ENCODE measurements at places on chromosomes 13 and 19.

DNA sequence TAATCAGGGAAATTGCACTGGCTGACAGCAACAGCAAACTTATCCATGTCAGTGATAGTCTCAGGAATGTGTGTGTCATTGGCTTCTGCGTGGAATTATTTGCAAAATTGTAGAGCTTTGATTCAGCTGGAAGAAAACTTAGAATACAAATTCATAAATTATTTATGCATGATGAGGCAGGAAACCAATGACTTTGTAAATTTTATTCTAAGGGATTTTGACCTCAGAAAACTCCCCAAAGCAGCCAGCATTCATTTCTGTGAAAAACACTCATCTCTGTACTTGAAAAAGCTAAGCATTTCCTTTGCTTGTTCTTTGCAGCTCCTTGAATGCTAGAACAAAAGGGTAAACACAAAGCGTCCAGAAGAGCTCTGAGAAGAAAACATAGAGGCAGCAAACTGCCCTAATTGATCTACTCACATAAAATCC, 162.4 kb downstream of the DCT start:
- DNase-seq, result no peak

GRCh38 chr13:43473437-43473836, 313.3 kb downstream of the ENOX1 start:
- DNase-seq, result no peak

GRCh38 chr13:95676105-95676761, 706 bp upstream of the DNAJC3 start:
- DNase-seq, result peak; percentile 52

DNA sequence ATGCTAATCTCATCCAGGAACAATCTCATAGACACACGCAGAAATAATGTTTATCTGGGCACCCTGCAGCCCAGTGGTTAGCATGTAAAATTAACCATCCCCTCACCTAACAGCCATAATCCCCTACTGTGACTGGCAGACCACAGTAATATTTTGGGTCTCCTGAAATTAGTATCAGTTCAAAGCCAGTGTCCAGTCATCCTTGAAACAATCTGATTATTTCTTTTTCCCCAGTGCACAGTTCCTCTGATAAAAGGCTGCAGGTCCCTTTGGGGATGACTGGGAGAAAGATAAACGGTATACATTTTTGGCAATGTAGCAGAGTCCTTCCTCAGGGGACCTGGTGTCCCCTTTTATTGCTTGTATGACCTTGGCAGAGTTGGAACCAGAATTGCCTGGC, 50.4 kb upstream of the CYSLTR2 start:
- no peak for DNase-seq

DNA sequence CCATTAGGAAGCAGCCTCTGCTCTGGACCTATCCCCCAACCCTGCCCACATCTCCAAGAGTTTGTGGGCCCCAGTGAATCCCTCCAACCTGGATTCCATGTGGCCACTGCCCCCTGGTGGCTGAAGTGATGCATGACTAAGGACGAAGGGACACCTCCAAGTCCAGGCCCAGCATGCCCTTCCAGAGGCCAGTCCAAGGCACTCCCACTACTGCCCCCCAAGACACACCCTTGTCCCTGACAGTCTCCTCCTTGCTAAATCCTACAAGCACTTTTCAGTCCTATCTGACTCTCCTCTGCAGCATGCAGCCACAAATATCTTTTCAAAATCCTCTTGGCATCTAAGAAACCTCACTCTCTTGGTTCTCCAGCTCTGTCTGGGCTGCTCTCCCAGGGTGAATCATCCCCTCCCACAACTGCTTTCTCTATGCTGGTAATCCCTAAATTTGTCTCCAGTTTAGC, 33.0 kb downstream of the DEDD2 start:
- peak; percentile 46 for DNase-seq

DNA sequence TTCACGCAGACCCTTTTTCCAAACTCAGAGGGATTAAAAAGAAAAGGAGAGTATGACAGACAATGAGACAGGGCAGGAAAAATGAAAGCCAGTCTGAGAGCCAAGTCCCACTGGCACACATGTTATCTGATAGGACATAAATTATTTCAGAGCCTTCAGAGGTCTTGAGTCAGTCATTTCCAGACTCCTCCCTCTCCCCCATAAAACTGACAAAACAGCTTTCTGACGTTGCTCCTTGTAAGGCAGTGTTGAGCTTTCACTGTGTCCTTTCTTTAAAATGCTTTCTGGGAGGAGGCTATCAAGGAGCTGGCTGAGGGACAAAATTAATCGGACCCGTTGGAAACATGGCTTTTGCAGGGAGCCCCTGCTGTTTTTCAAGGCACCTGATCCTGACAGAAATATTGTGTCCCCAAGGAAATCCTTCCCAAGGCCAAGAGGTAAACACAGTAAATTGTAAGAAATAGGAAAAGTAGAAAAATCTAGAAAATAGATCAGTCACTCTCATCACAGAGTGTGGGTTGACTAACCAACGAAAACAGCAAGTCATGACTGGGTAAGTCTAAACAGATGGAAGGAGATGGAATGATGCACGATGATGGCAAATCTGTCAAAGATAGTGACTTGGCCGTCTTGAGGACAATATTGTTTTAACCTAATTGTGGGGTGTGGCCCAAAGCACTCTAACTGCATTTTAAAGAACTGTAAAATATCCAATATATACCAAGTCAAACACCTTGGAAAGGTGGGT, 89.7 kb downstream of the DCT start:
- no peak for DNase-seq

- no peak for DNase-seq
Measured at GRCh38 chr13:106494936-106495335, 40.5 kb downstream of the EFNB2 start.

DNA sequence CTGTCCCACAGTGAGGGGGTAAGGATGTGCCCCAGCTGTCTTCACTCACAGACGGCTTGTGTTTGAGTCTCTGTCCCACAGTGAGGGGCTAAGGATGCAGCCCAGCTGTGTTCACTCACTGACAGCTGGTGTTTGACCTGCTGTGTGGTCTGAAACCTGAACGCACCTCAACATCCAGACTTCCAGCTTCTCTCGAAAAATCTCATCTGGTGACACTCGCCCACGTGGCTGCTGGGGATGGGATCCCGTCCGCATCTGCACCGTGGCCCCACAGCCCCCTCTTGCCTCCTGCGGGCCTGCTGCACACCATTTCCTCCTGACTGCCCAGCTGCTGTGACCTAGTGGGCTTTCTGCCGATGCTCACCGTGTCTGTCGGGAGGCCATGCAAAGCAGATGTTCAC, 27.3 kb downstream of the CHAF1A start:
- no peak for DNase-seq

DNA sequence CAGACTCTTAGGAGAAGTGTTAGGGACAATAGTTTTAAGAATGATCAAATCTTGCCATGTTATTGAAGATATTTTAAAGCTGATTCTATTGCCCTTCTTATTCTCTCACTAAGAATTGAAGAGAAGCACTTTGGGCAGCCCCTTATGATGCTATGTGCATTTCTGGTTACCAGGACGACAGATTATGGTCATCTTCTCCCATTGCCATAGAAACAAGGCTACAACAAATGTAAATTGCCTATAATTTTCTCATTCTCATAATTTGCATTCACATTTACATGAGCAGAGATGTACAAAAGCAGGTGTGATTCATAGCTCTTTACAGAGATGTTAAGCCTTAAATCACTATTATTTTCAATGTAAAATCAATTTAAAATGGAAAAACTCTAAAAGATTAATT, 137.3 kb upstream of the PCDH9 start:
- DNase-seq, result no peak

DNA sequence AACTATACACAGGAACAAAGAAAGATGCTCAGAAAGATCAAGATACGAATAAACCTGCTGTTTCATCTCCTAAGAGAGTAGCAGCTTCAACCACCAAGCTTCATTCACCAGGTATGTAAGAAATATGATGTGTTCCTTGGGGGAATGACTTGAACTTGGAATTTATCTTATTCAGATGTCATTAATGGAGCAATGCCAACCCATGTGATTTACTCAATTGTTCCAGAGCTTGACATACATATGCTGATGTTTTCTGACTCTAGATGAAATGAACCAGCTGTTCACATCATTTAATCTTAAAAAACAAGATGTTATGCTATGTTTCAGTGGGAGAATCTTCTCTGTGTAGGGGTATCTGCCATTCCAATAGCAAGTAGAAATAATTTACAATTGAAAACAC, 270.9 kb downstream of the SLC7A1 start:
- no peak for DNase-seq

- DNase-seq, result no peak
Measured at GRCh38 chr19:44648631-44649251, 5.0 kb downstream of the PVR start.

DNA sequence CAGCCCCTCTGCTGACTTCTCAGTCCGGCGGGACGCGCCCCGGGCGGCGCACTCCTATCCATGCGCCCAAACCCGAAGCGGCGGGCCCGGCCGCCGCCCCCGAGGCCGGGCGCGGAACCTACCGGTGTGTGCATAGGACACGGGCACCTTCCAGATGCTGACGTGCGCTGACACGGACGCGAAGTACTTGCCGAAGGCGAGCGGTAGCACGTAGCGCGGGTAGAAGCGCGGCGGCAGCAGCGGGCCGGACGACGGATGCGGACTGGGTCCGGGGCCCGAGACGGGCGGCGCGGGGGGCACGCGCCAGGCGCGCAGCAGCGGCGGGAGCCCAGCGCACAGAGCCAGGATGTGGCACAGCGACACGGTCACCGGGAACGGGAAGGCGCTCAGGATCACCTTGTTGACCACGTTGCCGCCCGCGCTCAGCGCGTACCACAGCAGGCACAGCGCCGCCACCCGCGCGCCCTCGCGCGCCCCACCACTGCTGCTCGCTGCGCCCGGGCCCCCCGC, 338 bp downstream of the SLC35E1 start:
- DNase-seq, result peak; percentile 58

Measured in T-helper 1 cell (primary cell).